ENCODE measurements at places on chromosomes 5 and 9.
A peak's percentile ranks its signal among the peaks of the same experiment; 100 is the strongest.

DNA sequence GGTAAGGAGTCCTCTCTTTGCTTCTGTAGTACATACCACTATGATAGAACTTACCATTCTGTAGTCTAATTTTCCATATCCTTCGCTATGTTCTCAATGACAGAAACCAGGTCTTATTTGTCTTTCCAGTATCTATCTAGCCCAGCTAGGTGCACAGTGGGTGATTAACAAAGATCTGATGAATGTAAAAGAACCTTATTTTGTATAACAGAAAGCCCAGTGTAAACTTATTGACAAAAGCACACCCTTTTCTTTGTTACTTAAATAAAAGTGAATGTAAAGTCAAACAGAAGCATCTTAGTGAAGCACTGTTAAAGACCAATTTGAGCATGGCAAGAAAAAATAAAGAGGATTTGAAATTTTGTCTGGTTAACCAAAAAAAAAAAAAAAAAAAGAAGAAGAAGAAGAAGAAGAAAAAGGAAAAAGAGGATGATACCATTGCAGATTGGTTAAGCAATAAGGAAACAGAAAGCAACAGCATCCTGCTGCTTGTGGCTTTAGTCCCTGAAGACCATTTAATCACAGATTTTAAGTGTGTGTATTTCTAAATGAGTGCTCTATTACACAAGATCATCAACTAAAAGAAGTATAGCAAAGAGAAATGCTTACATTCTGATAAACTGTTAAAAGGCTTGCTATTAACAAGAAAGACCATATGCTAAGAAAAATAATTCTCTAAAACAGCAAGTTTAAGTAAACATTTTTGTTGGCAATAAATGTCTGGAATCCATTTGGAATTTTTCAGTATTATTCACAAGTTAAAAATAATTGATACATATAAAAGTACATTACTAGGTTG lies 21.2 kb downstream of the MEGF9 start:
- DNase-seq = peak; percentile 56

DNA sequence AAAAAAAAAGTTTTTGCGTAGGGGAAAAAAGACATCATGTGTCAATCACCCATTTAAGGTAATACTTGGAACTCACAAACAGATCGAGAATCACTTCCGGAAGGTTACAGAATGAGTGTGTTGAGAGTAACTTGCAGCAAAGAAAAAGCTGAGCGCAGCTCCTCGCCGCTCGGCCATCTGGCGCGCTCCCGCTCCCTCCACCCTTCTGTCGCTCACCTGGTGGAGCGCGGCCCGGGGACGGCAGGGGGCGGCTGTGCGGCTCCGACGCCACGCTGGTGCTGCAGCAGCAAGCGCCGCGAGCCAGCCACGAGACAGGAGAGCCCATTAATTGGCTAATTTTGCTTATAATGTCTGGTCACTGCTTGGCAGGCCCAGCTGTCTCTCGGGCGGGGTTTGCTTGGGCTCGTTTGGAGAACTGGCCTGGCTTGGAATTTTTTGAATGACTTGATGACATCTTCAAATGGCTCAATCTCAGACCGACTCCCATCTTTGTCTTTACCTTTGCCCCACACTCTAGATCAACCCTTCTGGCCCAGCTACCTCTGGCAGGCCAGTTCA lies 601.8 kb downstream of the CCDC171 start:
- DNase-seq = peak; percentile 60

- DNase-seq = no peak
Measured at GRCh38 chr5:160747987-160748386, 104.0 kb downstream of the ATP10B start.

DNA sequence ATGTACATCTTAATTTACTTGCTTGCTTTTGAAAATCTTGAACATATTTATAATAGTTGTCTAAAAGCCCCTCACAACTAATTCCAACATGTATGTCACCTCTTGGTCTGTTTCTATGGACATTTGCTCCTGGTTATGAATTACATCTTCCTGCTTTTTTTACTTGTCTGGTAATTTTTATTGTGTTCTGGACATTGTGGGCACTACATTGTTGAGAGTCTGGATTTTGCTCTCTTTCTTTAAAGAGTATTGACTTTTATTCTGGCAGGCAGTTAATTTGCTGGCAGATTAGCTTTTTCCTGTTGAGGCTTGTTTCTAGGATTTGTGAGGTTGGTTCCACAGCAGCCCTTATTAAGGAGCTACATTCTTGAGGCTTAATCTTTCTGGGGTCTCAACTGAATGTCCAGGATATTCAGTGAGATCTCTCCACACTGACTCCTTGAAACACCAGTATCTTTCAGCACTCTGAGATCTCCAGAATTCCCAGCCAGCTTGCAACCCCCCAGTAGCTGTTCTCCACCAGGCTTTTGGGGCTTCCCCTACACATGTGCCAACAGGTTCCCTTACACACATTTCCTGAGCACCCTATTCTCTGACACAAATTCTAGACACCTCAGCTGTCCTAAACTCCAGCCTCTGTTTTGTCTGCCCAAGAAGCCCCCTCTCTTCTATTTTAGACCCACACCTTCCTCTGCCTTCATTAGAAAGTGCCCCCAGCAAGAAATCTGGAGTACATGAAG lies 27.4 kb downstream of the KIAA1191 start:
- DNase-seq = no peak

GRCh38 chr5:1511651-1512540 lies 11.9 kb downstream of the LPCAT1 start:
- DNase-seq = peak; percentile 27

DNA sequence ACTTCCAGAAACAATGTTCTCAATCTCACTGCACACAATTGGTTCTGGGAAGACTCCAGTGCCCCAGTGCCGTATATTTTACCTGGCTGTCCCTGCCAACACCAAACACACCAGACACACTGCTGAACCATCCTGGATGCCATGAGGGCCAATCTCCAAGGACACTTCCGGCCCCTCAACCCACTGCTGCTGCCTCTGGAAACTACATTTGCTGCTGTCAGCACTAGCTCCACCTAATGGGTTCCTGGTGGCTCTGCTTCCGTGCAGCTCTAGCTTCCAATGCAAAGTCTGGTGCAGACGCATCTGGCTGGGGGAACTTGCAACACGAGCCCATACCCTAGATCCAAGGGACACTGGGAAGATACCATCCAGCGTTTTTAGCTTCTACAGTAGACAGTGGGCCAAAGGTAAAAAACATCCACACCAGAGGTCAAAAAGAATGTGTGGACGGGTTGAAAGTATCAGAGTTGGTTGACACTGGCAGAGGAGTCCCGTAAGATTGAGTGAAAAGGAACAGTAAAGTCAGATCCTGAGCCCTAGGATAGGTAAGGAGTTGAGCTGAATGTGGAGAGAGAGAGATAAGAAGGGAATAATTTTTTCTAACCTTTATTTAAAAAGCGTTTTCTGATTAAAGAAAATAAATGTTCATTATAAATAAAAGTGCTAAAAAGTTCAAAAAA lies 99.7 kb upstream of the KIF2A start:
- no peak for DNase-seq

- no peak for DNase-seq
Measured at GRCh38 chr9:89426384-89426961, 71.4 kb downstream of the SEMA4D start.

GRCh38 chr9:34501889-34502425 lies 20.8 kb downstream of the ENHO start:
- DNase-seq = peak; percentile 33

DNA sequence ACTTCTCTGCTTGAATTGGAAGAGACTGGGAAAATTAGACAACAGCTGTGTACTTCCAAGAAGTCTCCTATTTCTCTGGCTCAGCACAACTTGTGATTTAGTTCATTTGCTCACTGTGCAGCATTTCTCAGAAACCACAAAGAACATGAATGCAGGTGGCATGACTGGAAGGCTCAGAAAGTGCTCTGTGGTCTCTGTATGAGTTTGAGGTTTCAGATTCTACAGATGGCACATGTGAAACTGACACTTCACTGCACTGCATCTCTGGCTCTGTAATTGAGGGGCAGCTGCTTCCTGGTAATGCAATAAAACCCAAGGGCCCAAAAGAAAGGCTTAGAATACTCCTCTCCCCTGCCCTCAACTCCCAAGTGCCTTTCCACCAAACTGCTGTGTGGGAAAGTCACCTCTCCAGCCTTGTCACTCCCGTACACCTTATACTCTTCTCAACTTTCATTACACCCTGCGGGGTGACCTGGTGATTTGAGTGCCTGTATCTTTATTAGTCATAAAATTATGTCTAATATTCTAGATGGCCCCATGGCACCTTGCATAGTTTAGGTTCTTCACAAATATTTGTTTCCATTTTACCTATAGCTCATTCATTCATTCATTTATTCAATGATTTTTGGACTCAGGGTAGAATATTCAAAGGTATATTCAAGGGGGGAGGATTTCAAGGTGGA lies 82.5 kb downstream of the ESM1 start:
- DNase-seq = peak; percentile 88

Data from iris pigment epithelial cell (primary cell).